ENCODE measurements at places on chromosomes 1 and 21.

DNA sequence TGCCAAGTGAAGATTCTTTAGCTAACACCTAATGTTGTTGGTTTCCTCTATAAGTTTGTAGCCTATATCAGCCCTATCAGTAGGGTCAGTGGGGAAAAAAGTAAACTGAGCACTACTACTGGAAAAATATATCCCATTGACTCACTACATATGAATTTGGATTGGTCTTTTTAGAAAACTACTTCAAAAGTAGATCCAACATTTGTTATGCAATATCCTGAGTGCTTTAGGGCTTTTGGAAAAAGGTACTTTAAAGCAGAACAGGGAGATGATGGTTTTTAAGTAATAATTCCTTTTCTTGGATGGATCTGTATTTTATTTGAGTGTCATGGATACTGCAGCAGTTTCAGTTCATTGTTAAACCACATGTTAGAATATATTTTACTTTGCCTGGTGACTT, 7.1 kb downstream of the C1orf21 start:
- no peak for DNase-seq

GRCh38 chr21:34336756-34337391, 26.9 kb upstream of the KCNE2 start:
- DNase-seq: no peak

- no peak for DNase-seq
Measured at GRCh38 chr1:223056802-223057201, 86.2 kb downstream of the TLR5 start.

DNA sequence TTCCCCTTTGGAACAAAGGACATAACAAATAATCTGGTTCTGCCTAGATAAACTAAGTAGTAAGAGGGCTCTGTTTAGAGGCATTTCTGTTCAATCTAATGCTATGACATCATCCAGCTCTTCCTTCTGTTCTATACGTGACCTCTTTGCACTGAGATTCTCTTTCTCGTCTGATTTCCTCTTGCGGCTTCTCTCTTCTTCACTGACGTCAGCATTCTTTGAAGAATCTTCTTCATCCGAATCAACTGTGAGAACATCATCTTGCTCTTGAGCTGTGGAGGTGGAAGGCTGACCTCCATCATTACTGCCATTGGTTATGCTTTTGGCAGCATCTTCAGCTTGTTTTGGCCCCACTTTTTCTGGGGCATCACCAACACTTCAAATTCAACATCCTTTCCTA, 130.4 kb downstream of the HS2ST1 start:
- DNase-seq: no peak

GRCh38 chr1:177171536-177172123, 872 bp downstream of the BRINP2 start:
- no peak for DNase-seq

GRCh38 chr21:38436341-38436740, 61.9 kb downstream of the ERG start:
- DNase-seq: no peak

DNA sequence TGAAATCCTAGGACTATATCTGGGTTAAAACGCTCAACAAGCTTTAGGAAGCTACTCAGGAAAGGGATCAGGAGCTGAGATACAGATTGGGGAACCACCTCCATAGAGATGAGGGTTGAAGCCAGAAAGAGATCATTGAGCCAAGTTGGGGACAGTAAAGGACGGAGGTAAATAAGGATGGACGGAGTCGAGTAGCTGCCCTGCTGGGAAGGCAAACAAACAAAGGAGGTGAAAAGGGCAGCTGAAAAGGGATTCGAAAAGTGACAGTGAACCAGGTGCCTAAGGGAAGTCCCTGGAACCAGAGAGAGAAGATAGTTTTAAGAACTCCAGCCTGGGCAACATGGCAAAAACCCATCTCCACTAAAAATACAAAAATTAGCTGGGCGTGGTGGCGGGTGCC, 6.3 kb upstream of the CAMSAP2 start:
- no peak for DNase-seq

DNA sequence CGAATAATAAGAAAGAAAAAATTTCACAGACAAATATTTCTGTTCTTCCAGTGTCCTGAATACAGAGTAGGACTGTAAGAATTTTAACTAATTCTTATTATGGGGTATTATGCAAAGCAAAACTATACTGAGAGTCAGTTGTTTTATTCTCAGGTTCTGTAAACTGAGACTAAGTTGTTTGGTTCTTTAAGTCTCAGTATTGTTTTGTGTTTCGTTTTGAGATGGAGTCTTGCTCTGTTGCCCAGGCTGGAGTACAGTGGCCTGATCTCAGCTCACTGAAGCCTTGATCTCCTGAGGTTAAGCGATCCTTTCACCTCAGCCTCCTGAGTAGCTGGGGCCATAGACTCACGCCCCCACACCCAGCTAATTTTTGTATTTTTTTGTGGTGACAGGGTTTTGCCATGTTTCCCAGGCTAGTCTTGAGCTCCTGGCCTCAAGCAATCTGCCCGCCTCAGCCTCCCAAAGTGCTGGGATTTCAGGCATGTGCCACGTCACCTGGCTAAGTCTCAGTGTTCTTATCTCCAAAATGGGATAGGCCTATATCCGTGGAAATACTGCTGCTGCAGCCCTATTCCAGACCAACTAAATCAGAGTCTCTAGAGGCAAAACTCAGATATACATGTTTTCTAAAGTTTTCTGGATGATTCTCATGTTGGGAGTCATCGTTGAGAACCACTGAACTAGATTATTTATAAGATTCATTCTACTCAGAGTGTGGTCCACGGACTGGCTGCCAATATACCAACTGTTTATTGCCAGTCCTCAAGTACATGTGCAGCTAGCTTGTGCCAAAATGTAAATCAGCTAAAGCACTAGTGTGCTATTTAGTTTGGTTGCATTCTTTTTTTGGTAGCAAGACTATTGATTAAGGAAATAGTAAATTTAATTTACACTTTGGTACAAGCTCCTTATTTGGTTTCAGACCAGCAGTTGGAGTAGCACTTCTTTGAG, 116.6 kb downstream of the HS2ST1 start:
- no peak for DNase-seq

- no peak for DNase-seq
Measured at GRCh38 chr1:200415227-200415626, 5.4 kb upstream of the ZNF281 start.

GRCh38 chr1:72366466-72366865, 84.1 kb upstream of the NEGR1 start:
- no peak for DNase-seq

- DNase-seq: no peak
Measured at GRCh38 chr1:26156285-26157038, 2.4 kb upstream of the FAM110D start.

- no peak for DNase-seq
Measured at GRCh38 chr21:28133116-28133515, 859.6 kb downstream of the LTN1 start.

DNA sequence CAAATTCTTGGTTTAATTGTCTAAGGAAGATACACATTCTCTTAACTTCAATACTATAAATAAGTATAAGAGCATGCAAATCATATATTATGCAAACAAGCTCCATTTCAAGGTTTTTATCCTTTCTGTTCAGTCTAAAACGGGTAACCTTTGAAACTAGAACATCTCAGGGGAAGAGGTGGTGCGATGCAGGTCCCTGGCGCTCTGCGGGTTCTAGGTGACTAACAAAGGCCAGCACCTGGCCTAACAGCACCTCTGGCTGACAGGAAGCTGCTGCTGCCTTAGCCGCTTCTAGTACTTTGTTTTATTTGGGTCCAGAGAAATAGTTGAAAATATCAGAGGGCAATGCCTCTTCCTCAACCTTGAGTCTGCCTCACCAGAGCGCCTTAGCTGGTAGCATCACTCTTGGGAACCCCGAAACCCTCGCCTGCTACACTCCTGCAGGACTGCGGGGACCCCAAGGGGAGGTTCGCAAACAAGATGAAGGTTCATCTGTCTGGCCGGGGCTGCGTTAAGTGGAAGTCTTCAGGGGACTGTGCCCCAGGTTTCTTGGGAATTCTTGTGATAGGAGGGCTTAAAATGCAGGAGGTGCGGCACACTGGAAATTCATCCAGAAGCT, 45.5 kb downstream of the PRDM15 start:
- no peak for DNase-seq

DNA sequence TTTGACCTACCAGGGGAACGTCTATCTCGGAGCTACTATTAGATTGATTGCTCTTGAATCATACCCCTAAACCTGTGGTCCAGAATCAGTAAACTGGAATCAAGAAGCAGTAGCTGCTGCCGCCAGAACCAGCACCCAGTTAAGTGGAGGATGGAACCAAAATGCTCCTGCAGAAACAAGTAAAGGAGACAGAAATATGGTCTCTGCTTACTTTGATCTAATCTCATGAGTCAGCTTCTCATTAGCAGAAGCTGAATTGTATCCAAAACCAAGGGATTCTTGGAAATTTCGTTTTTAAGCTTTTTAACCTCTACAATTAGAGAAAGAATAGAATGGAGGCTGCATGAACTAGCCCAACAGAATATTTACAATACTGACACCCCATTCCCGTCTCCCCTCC, 42.6 kb upstream of the PIGV start:
- no peak for DNase-seq

DNA sequence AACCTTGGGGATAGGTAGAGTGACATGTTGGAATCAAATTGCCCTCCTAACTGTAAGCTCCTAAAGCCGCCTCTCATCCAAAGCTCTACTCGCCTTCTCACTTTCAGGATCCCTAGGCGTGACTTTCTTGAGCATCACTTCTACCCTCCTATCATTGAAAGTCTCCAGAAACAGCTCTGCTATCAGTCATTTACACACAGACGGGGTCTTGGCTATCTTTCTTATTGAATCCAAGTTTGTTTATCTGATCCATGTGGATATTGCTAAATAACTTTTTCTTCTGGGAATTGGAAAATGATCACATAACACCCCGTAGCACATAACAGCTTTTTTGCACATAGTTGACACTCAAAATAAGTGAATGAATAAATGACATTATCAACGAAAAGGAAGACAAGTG, 216.4 kb upstream of the KIAA0040 start:
- DNase-seq: peak; percentile 71

DNA sequence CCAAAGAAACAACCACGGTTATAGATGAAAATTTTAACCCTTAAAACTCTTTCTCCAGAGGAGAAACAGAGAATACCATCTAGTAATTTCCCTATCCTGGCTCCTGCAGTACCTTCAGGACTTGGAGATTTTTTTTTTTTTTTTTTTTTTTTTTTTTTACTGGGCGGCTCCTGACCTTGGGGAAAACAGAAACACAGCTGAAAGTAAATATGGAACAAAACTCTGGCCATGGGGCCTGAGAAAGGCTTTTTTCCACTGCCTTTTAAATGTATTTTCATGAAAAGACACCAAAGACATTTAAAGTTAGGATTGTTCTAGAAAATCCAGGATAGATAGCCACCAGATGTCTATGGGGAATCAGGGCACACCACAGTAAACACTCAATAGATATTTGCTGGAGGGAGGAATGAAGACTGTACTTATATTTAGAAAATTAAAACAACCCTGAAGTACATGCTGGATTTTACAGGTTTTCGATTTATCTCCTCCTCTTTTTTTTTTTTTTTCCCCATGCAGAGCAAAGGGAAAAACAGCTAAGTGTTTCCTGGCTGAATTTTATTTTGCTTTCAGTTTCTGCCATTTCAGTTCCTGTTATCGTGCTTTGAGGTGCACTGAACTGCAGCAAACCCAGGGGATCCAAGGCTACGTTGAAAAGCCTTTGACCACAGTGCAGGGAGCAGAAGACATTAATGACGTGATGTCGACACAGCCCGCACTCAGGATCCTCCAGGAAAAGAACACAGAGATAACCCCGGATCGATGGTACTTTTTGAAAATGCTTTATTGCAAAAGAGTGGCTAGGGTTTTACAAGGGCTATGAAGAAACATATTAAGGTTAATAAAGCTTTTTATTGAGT, 35.7 kb upstream of the CNN3 start:
- DNase-seq: peak; percentile 17

DNA sequence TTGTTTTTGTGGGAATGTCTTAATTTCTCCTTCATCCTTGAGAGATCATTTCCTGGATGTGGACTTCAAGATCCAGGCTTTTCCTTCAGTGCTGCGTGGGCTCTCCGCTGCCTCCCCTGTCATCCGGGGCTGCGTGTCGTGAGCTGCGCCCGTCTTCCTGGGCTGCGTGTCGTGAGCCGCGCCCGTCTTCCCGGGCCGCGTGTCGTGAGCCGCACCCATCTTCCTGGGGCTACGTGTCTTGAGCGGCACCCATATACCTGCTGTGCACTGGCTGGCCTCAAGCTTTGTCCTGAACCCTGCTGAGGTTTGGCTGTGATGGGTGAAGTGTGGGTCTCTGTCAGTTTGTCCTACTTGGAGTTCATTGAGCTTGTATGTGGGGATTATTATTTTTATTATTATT, 55.1 kb downstream of the PCNT start:
- DNase-seq: no peak

Measured in hematopoietic multipotent progenitor cell treated with erythropoietin and hydrocortisone succinate and interleukin-3 and kit ligand, for 15 days (in vitro differentiated cells).